Stimulated activated CD4-positive, alpha-beta T cell treated with anti-CD3 and anti-CD28 coated beads, TNF-alpha, amount 100 ng/mL, for 4 hours (primary cell): ENCODE measurements at places on chromosomes 6 and 20.

GRCh38 chr6:147808640-147809039, 300.1 kb downstream of the SAMD5 start:
- no peak for DNase-seq

DNA sequence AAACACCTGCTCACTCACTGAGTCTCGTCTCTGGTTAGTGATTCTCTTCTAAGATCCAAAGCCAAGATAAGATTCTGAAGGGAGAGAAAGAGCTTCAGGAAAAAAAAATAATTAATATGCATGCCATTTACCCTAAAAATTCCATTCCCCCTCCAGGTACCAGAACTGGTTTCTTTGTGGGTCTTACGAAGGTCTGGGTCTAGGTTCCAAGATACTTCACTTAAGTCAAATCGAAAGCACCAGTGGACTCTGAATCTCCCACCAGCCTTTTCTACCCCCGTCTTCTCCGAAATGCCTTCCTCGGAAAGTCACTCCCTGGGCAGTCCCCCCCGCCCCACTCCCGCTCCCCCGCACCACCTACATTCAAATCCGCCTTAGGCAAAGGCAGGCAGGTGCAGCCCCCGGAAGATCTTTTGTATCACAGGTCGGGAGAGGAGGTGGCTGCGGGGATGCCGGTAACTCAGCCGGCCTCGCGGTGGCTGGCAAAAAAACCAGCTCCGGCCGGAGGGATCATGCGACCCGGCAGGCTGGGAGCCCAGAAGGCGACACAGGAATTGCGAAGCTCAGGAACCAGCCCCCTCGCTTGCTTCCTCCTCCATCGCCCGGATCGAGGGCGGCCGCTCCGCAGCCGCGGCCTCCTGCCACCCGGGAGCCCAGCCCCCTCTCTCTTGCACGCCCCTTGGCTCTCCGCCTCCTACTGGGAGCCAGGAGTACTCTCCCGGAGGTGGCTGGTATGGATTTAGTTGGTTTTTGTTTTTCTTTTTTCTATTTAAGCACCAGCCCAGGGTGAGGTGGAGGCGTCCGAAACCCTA, at the start of gene BCL2L1:
Gene BCL2L1, minus strand, starts transcription at position 612 of the 812 bp plus-strand sequence. CDS start 650 bp downstream, outside the sequence.
- peak; percentile 67 for DNase-seq

GRCh38 chr6:105151644-105152043, 28.2 kb downstream of the POPDC3 start:
- no peak for DNase-seq

GRCh38 chr6:163348789-163349680, 65.5 kb upstream of the QKI start:
- no peak for DNase-seq

GRCh38 chr20:61929971-61930666, 135.6 kb downstream of the TAF4 start:
- DNase-seq: no peak

DNA sequence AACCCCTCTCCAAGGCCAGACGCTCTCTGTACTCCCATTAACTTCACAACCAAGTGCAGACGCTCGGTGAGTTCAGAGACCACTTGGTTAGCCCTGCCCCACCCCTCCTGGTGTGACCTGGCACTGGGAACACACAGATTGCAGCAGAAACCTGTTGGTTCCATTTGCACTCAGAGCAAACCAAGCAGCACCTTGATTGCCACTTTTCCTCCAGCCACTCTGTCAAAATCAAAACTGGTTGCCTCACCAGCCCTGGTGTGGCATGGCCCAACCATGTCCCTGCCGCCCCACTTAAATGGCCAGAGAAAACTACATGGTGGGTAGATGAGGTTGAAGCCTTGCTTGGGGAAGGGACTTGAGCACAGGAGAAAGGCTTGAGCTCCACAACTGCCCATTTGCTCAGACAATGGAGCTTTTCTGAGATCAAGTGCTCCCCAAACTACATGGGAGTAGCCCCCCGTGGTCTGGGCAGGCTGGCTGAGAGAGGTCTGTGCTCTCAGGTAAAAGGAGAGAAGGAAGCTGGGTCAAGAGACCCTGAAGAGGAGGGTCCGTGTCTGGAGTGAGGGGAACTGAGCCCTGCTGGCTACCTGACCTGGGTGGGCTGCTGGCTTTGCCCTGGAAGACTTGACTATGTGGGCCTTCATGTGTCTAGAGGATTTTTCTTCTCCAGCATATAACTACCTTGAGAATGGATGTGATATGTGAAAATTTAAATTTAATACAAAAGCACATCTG, 43.4 kb downstream of the PLCG1 start:
- DNase-seq: no peak

GRCh38 chr6:167564416-167565250, 239.7 kb downstream of the TTLL2 start:
- DNase-seq: no peak

- DNase-seq: peak; percentile 50
Observed at GRCh38 chr20:2873747-2874041, 413 bp downstream of the PTPRA start.

GRCh38 chr6:109313139-109313538, 69.1 kb downstream of the CD164 start:
- DNase-seq: no peak

DNA sequence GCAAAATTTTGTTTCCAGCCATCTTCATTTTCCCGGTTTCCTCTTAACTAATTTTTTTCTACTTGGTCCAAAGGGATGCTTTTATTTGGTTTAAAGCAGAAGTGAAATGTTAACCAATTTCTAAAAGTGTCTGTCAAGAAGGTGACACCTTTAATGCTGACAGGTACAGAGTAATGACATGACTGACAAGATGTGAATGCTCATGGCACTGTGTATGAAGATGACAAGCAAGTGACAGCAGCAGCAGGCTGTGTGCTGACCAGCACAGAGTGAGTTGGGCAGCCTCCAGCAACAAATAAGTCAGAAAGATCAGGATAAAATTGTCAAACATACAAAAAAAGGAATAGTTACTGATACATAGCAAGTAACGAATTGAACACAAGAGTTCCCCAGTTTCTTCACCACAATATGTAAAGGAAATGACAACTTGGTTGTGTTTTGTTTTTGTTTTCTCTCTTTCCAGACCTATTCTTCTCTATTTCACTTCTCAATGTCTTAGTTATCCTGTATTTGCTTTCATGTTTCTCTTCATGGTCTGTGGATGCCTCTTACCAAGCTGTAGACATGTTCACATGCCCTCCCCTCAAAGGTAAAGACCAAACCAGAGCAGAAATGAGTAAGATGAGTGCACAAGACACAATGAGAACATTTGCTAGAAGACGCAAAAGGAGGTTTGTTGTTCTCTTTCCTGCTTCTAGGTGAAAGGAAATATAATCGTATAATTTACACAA, 174.9 kb downstream of the FRK start:
- no peak for DNase-seq

GRCh38 chr6:140441256-140441655, 1066.8 kb upstream of the CITED2 start:
- DNase-seq: no peak

- DNase-seq: no peak
Observed at GRCh38 chr20:45866454-45866853, 9.0 kb downstream of the ZSWIM3 start.

GRCh38 chr6:168415098-168415992, 25.6 kb upstream of the SMOC2 start:
- no peak for DNase-seq

- DNase-seq: no peak
Observed at GRCh38 chr6:69933239-69933638, 66.9 kb downstream of the COL19A1 start.

GRCh38 chr20:9490631-9491030, 23.8 kb upstream of the LAMP5 start:
- DNase-seq: no peak

- no peak for DNase-seq
Observed at GRCh38 chr6:63496361-63496804, 75.9 kb upstream of the LOC128125822 start.

DNA sequence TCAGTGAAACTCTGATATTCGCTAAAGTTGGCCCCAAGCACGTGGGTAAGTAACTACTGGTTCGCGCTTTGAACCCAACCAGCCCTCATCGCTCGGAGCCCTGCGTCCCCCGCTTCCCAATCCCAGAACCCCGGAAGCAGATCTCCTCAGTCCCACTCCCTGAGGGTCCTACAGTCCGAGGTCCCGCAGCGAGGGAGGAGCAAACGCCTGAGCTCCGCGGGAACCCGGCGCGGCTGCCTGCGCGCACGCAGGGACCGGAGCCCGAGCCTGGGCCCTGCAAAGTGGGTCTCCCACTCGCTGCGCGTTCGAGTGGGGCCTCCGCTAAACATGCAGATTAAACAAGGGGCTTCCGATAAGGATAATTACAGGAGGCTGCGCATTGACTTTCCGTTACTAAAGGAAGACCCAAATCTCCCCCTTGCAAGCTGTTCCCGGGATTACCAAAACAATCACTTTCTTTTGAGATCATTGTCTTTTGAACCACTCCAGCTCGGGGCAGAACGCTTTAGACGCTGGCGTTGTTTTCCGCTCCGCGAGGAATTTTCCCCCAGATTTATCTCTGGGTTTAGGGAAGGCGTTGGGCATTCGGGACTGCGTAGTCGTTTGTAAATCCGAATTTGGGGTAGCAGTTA, 1.3 kb upstream of the VSX1 start:
- no peak for DNase-seq

DNA sequence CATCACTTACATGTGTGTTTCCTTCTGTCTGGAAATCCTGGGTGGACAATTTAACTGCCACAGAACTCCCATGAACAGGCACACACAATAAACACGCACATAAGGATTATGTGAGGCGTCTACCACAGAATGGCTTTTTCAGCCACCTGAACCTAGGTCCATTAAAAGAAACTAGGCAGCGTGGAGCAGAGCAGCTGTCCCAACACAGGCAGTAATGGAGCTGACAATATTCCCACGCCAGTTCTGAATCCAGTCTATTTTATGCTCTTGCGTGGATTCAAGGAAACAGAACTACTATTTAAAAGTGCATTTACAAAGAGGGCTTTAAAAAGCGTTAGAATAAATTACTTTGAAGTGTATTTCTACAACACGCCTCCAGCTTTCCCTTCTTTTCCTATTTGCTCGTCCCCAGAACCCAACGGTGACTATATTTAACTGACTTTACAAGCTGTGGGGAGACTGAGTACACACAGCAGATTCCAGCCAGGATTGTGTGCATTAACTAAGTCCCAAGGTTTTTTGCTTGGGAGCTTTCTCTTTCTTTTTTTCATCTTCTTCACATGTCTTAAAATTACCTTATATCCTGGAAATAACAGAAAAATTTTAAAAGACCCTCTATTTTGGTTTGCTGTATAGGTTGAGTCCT, 95.9 kb downstream of the GMDS start:
- no peak for DNase-seq

DNA sequence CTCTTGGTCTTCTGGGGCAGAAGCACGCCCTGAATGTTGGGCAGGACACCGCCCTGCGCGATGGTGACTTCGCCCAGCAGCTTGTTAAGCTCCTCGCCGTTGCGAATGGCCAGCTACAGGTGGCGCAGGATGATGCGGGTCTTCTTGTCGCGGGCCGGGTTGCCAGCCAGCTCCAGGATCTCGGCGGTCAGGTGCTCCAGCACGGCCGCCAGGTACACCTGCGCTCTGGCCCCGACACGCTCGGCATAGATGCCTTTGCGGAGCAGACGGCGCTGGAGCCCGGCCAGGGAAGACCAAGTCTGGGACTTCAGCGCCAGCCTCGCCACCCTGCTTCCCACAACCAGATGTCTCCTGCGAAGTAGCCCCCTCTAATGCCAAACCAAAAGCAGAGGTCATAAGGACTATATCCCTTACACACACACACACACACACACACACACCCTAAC, 8.0 kb upstream of the SLC17A3 start:
- no peak for DNase-seq

DNA sequence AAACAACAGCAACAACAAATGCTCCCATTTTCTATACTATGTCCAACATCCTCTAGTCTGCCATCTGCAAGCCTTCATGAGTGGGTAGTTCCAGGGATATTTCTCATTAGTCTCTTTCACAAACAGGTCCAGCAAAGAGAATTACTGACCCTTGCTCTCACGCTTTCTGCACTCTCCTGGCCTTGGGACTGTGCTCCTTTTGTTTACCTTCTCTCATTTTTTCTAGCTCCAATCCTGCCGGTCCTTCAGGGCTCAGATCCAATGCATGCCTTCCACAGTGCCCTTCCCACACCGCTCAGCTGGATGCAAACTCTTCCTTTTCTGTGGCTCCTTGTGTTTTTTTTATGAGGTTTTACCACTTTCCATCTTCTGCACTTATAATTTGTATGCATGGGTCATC, 47.2 kb downstream of the ADTRP start:
- no peak for DNase-seq

DNA sequence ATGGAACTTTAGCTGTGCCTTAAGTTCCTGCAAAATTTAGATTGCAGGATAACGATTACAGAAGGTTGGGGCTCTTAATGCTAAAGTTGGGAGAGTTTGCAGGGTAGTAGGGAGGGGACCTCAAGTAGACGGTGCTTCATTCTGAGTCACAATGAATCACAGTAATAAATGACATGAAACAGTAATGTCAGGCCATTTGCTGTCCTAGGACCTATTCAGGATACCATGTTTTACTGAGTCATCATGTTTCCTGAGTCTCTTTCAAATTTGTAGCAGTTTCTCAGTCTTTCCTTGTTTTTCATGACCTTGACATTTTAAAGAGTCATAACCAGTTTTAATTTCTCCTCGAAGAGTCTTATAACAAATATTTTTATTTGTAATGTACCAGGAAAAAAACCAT, 406.9 kb upstream of the MAP3K7 start:
- no peak for DNase-seq

- no peak for DNase-seq
Observed at GRCh38 chr6:56222499-56222898, 24.9 kb downstream of the COL21A1 start.

DNA sequence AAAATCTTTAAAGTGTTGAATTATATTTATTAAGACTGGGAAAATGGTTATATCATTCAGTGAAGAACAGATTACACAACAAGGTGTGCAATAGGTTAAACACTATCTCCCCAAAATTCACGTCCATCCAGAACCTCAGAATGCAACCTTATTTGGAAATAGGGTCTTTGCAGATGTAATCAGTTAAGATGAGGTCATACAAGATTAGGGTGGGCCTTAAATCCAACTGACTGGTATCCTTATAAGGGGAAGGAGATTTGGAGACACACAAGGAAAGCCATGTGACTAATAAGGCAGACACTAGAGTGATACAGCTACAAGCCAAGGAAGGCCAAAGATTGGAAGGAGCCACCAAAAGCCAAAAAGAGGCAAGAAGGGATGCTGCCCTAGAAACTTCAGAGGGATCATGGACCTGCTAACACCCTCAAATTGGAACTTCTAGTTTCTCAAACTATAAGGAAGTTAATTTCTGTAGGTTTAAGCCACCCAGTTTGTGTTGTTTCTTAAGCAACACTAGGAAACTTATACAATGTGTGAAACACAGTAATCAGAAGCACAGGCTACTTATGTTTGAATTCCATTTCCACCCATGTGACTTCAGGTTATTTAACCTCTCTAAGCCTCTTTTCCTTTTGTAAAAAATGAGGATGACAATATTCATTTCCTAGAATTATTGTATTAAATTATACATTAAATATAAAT, 16.9 kb downstream of the ILRUN start:
- DNase-seq: no peak

- no peak for DNase-seq
Observed at GRCh38 chr6:12265791-12266190, 24.4 kb upstream of the EDN1 start.

GRCh38 chr6:83860359-83860755, 868 bp downstream of the CYB5R4 start:
- DNase-seq: no peak

GRCh38 chr6:16933532-16933931, 168.3 kb upstream of the STMND1 start:
- DNase-seq: no peak
